ENCODE measurements at places on chromosomes 4 and X. TPM values are rescaled to one million over a fixed set of nuclear protein-coding genes. Genes with fewer than 3 reads are reported as not detected.

Gene VCX3A
- total RNA-seq: not detected

Gene USP38
- total RNA-seq: 8.7 TPM

Gene ATP8A1
- 0.06 TPM for total RNA-seq

Gene CABS1
- not detected for total RNA-seq

Gene PPEF2
- 0.46 TPM for total RNA-seq

Gene MAGIX
- 1.7 TPM for total RNA-seq

Gene TCEAL3
- total RNA-seq: 24.3 TPM
